Stimulated activated CD4-positive, alpha-beta T cell treated with anti-CD3 and anti-CD28 coated beads, Interleukin-12 subunit alpha, Interleukin-12 subunit beta, amount 100 ng/mL, for 4 hours (primary cell): ENCODE measurements at places on chromosomes 12 and 14.

- no peak for DNase-seq
Measured at GRCh38 chr14:37711831-37712475, 116.5 kb downstream of the TTC6 start.

GRCh38 chr14:58138714-58139482, 13.1 kb downstream of the ARMH4 start:
- DNase-seq, result no peak

- DNase-seq, result no peak
Measured at GRCh38 chr14:33376510-33376909, 437.8 kb downstream of the NPAS3 start.

- DNase-seq, result no peak
Measured at GRCh38 chr12:126481688-126482087, 1416.5 kb downstream of the AACS start.

DNA sequence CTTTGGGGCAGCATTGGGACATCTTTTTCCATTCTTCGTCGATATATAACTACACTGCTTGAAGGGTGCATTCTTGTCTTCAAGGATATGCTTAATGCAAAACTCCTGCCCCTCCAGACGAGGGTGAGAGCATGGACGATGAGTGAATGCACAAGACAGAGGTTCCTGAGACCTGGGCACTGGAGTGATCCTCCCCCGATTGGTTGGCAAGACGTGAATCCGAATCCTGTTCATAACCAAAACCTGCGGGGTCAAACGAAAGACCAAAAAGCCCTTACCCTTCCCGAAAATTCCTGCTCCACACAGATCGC, 684 bp downstream of the KANSL2 start:
- no peak for DNase-seq

- no peak for DNase-seq
Measured at GRCh38 chr12:53624458-53624857, 1.7 kb downstream of the ATF7 start.

DNA sequence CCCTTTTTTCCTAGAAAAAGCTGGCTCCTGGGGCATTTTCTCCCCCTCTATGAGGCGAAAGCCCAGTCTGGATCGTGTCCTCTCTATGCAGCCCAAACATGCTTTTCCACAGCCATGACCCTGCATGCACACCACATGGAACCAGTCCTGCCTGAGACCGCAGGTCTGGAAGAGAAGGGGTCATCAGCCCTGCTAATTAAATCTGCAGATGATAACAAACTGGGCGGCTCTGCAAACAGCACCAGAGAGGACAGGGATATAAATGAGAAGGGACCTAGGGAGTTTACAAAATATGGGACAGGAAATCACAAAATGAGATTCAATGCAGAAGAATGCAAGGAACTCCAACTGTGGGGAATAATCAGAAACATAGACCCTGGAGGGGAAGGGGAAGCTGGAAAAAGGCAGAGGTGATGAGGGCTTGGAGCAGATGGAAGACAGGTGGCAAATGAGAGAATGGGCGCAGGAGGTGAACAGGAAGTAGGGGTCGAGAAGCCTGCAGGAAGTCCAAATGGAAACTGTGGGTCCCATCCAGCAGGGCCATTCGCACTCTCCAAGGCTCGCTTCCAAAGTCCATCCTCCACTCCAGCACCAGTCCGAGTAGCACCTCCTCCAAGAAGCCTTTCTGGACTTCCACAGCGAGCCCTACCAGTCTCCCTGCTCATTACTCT, 76.3 kb downstream of the ANO2 start:
- DNase-seq, result no peak

DNA sequence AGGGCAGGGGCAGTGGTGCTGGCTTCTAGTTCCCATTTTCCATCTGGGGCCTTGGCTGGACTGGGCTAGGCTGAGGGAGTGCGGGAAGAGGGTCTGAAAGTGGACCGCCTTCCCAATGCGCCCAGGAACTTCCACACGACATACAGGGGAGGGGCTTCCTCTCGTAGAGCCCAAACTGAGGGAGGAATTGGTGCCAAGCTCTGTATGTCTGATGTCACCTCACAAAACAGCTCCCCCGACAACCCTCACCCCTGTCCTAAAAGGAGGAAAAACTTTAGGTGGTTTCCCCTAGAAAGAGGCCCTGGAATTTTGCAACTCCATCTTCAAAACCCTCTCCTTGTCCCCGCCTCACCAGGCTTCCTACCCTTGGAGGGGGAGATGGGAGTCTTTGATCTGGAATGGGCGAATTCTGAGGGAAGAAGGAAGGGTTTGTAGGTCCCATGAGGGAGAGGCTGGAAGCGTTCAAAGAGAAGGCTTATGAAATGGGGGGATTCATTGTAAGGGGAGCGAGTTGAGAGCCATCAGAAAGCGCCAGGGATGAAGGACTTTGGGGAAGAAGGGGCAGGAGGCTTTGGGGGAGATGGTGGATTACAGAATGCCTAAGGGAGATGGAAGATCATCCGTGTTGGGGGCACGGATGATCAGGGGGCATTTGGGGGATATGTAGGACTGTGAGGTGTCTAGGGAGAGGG, 844 bp downstream of the GLTP start:
- no peak for DNase-seq

- DNase-seq, result no peak
Measured at GRCh38 chr14:33545696-33546095, 405.2 kb downstream of the EGLN3 start.

- no peak for DNase-seq
Measured at GRCh38 chr14:42374332-42374731, 767.7 kb downstream of the LRFN5 start.

DNA sequence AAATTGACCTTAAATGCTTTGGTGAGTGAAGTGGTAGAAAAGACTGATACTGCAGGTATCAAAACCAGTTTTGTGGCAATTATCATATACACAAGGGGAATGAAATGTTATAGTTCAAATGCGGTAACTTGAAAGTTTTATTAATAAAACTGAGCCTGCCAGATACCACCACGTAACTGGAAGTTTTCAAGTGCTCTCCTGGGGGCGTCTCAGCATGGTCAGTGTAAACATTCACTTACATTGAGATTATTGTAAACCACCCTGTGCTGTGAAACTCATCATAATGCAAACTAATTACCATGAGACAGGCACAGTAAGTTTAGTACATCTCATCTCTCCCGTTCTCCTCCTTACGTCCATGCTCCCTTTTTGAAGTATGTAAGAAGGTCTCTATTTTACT, 280.7 kb upstream of the FAR2 start:
- DNase-seq, result no peak

- no peak for DNase-seq
Measured at GRCh38 chr12:128803788-128804187, 20.0 kb downstream of the SLC15A4 start.

- DNase-seq, result no peak
Measured at GRCh38 chr12:70721216-70721615, 84.0 kb upstream of the PTPRB start.

GRCh38 chr14:52877628-52878027, 73.2 kb downstream of the FERMT2 start:
- no peak for DNase-seq

DNA sequence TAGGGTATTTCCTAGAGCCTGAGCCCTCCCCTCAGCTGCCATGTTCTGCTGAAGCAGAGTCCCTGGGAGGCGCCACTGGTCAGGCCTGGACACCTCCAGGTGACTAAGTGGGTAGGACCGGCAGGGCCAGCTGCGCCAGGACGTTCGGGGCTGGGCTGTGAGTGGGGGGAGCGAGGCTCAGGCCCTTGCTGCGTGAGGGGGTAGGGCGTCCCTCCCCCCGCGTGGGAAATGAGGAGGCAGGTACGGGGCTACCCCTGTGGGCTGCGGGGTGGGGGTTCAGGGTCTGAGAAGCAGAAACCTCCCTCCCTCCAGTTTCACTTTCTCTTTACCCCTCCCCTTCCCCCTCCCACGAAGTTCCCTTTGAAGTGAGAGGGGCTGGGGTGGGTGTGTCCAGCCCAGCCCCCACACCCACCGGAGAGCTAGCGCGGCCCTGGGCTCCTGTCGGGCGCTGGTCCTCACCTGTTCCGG, 22.1 kb upstream of the KIF26A start:
- DNase-seq, result no peak

DNA sequence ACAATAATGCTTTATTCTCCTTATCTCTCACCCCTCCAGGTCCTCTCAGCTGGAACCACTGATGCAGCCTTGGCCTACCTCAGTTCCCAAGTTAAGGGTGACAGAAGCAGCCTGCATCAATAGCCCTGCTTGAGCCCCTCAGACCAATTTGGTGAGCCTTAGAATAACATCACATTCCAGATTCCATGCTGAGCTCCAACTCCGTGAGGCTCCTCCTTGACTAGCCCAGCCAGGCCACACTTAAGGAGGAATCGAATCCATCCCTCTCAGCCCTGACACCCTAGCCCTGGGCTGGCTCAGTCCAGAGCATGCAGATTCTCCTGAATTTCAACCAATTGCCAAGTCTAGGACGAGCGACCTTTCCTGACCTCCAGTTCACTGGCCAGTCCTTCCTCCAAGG, 91.1 kb downstream of the ARMH4 start:
- DNase-seq, result no peak

DNA sequence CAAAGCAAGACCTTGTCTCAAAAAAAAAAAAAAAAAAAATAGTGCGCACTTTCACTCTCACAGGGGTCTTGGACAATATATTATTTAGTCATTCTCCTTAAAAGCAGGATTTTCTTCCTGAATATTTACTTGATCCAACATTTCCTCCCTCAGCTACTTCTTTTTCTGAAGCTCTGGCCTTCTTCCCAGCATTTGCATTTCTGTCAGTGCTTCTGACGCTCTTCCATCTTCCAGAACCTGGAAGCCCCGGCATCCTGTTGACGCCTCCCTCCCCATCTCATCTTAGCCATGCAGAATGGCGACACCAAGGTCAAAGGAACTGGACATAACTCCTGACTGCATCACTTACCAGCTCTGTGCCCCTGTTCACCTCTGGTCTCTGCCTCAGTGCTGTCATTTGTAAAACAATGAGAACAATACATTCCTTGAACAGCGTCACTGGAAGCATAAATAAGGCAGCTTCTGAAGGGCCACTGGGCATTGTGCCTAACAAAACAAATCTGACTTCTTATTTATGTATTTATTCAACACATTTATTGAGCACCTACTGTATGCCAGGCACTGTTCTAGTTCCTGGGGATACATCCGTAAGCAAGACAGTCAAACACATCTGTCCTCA, 90.9 kb upstream of the MDM1 start:
- no peak for DNase-seq

- no peak for DNase-seq
Measured at GRCh38 chr12:46711756-46712155, 114.0 kb downstream of the SLC38A4 start.
